ENCODE measurements at places on chromosomes 2 and 18.

GRCh38 chr18:43719267-43719795, 442.0 kb upstream of the SYT4 start:
- no peak for DNase-seq

DNA sequence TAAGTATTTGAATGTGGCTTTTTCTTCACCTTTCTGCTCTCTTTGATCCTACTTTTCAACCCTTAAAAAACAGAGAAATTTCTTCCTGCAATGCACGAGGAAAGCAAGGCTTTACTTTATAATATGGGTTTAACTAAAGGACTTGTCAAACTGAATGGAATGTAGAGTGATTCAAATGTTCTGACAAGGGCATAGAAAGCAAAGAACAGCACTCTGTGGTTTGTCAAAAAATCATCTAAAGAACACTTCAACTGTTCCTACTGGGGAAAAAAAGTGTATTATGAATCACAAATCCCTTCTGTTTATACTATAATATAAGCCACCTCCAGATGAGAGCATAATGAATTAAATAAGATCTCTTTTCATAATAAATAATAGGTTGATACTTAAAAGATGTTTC, 45.0 kb upstream of the RIT2 start:
- DNase-seq = no peak

DNA sequence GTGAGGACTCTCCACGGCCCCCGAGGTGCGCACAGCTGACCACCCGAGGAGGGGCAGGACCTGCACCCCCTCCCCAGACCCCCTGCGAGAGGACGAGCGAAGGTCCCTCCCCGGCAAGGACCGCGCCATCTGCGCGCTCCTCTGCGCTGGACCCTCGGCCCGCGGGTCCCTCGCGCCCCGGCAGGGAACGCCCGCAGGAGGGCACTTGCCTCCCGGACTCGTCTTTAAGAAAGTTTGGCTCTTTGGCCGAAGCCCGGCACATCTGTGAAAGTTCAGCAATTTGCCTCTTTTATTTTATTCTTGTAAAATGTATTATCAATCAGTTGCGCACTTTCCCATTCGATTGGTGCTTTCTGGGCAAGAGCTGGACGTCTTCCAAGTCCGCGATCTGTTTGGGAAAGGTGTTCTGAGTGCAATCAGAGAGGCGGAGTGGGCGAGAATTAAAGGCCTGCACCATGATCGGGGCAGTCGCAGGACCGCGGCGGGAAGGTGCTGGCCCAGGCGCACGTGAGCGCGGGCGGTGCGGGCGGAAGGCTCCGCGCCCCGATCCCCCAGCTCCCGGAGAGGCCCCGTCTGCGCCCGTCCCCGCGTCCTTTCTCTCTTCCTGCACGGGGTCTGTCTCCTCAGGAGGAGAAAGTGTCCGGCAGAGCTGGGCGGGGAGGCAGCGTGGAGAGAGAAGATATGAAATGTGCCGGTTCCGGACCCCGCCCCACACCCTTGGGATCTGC, 1.6 kb upstream of the ALKAL2 start:
- no peak for DNase-seq

GRCh38 chr2:86703704-86704361, 16.3 kb upstream of the RMND5A start:
- no peak for DNase-seq

- DNase-seq = no peak
These were observed 79.5 kb downstream of the KIF5C start for GRCh38 chr2:148954536-148954935.

DNA sequence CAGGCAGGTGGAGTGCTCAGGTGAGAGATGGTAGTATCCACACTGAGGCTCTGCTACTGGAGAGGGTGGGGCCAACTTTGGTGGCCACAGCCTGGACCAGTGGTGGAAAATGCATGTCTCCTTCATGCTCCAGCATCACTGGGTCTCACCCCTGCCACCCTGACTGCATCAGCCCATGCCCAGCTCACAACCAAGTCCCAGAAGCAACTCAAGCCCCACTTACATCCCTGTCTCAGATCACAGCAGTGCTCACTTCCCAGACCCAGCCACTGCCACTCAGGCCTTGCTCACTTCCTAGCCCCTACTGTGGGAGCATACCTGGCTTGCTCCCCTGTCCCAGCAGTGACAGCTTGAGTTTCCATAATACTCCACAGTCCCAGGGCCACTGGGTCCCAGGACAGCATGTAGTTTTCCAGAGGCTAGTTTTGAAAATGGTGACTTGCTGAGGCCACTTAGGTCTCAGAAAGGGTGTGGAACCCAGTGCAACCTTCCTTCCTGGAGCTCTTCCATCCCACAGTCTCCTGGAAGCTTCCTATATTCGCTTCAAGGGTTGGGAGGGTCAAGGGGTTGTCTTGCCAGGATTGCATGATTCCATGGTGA, 58.8 kb downstream of the GPC1 start:
- DNase-seq = no peak

- no peak for DNase-seq
These were observed 114.5 kb upstream of the MAPRE2 start for GRCh38 chr18:34926683-34927082.

GRCh38 chr2:135124924-135125886, 73.1 kb downstream of the RAB3GAP1 start:
- no peak for DNase-seq

- DNase-seq = no peak
These were observed 3.7 kb upstream of the SPEG start for GRCh38 chr2:219430633-219431615.

GRCh38 chr2:223969315-223969714, 12.1 kb downstream of the MRPL44 start:
- no peak for DNase-seq

- no peak for DNase-seq
These were observed 25.7 kb upstream of the ID2 start for GRCh38 chr2:8656160-8656641.

GRCh38 chr2:230447455-230448451, 31.8 kb downstream of the SP100 start:
- DNase-seq = no peak

DNA sequence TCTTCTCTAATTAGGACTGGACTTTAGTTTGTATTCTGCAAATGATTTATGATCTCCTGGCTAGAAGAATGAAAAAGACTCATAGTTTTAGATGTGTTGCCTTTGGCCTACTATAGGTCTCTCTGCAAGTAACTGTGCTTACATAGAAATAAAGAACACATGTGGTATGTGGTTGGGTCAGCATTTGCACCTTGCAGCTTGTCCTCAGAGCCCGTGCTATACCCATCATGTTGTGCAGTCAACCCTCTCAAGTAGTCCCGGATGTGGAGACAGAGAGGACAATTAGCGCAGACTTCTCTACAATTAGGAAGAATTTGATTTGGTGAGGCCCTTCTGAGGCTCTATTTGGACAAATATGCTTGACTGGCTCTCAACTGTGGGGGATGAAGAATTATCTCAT, 203.7 kb upstream of the ITGA4 start:
- DNase-seq = no peak

Data from activated CD4-positive, alpha-beta T cell treated with anti-CD3 and anti-CD28 coated beads, Interleukin-2, amount 50 U/mL, for 1 hour (primary cell).